ENCODE measurements at places on chromosomes 16 and 17.

DNA sequence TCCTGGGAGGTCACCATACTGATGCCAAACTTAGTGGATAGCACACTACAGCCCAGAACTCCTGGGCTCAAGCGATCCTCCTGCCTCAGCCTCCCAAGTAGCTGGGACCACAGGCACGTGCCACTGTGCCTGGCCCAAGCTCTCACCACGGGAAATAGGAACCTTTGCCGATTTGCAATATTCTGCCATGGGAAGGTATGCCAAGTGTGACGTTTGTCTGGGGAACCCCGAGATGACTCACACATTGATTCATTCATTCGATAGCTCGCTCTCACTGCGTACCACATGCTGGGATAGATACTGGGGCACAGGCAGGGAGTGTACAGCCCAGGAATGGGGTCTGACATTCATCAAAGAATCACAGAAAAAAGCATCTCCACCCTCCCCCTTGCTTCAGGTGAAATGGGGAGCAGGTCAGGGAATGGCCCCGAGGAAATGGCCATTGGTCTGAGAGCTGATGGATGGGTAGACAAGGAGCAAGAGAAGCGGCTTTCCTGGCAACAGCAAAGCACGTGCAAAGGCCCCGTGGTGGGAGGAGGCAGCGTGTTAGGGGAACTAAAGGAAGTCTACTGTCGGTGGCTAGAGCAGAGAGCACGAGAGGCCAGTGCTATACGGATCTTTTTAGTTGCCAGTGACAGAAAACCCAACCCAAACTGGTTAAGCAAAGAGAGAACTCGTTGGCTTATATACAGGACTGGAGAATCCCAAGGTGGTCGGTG, 44.1 kb downstream of the DNAH17 start:
- DNase-seq: no peak

- no peak for DNase-seq
Observed at GRCh38 chr17:50613007-50613992, 21.4 kb upstream of the ABCC3 start.

DNA sequence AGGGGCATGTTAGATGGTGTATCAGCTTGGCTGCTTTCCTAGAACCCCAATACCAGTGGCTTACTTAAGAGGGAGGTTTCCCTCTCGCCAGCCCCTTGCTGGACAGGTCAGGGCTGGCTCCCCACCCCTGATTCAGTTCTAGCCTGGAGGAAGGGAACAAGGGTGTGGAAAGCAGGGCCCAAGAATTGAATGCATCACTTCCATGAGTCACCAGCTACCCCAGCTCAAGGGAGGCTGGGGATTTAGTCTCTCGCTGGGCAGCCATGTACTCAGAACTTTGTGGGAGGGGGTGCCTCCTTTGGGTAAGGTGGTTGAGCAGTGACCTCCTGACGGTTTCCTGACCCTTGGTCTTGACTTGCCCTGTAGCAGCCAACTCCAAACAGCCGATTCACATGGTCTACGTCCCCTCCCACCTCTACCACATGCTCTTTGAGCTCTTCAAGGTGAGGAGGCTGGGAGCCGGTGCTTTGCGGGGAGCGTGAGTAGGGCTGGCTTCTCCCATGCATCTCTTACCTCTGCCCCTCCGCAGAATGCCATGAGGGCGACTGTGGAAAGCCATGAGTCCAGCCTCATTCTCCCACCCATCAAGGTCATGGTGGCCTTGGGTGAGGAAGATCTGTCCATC, 12.8 kb downstream of the PDK2 start:
- DNase-seq: no peak

GRCh38 chr16:800834-801511, 439 bp upstream of the GNG13 start:
- DNase-seq: no peak

GRCh38 chr16:79210607-79211006, 389.9 kb downstream of the MAF start:
- DNase-seq: no peak

DNA sequence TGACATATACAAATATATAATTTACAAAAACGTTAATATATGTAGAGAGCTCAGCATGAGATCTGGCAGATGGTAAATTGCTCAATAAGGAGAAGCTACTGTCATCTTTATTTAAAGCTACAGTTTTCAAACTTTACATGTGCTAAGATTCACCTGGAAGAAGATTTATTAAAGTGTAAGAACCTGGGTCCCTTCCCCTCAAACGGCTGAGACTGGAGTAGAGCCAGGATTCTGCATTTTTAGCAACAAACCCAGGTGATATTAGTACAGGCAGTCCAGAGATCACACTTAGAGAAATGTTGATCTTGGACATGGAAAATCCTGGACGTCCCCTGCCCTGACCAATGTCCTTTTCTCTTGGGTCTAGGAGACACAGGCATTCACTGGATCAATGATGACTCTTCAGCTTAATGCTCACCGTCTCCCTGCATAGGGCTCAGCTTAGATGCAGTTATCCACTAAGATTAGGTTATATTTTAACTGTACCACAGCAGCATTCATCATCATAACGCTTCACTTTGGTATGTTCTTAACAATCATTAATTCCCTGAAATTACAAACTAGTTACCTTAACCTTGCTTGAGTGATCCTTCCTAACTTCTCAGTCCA, 20.4 kb downstream of the CDR2 start:
- DNase-seq: no peak

Data from GOT3 (cell line).